Activated CD8-positive, alpha-beta T cell treated with anti-CD3 and anti-CD28 coated beads, Interleukin-2, amount 10 ng/mL, durations not matched to agents 7 days and 5 days (primary cell): ENCODE measurements at places on chromosomes 4 and X. TPM values are rescaled to one million over a fixed set of nuclear protein-coding genes. Genes with fewer than 3 reads are reported as not detected.

DNA sequence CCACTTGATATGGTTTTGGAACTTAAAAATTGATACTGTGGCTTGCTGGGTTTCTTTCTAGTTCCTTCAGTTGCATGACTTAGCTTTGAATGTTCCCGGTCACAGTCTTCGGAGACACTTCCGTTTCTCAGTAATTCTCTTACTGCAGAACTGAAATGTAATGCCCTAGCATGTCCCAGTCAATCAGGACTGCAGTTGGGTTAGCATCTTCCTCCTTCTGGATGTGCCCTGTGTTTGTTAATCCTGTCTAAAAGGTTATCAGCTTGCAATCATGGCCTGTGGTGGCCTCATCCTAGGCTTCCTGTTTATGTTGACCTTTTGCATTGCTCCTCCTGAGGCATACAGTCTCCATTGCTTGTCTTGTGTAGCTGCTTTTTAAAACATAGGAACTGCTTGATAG, 275.9 kb downstream of the ARHGAP10 start:
- no peak for DNase-seq

Gene NBDY
- total RNA-seq: 31.2 TPM

GRCh38 chrX:39766855-39767254, 330.9 kb downstream of the BCOR start:
- no peak for DNase-seq

DNA sequence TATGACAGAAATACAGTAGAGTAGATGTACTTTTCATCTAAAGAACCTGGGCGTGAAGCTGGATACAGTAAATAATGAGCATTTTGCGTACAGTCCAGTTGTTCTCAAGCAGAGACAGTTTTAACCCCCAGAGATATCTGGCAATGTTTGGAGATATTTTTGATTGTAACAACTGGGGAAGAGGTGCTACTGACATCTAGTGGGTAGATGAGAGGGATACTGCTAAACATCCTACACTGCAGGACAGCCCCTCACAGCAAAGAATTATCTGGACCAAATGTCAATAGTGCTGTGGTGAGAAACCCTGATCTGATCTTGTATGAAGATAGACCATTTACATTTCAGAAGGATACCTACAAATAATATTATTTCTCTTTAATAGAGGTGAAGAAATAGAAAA, 200.2 kb upstream of the FAM47A start:
- no peak for DNase-seq

GRCh38 chr4:67332627-67333026, 212.7 kb downstream of the CENPC start:
- DNase-seq: no peak

GRCh38 chr4:152784490-152785350, 5.0 kb downstream of the ARFIP1 start:
- no peak for DNase-seq

- DNase-seq: no peak
Measured at GRCh38 chr4:63296773-63297172, 1112.5 kb downstream of the TECRL start.

- DNase-seq: no peak
Measured at GRCh38 chr4:10243856-10244255, 127.3 kb upstream of the WDR1 start.

GRCh38 chr4:159735281-159736207, 632.7 kb downstream of the RAPGEF2 start:
- no peak for DNase-seq

Gene CAPN6
- not detected for total RNA-seq

Gene ZNF185
- total RNA-seq: 0.97 TPM

Gene ADAMTS3
- not detected for total RNA-seq

DNA sequence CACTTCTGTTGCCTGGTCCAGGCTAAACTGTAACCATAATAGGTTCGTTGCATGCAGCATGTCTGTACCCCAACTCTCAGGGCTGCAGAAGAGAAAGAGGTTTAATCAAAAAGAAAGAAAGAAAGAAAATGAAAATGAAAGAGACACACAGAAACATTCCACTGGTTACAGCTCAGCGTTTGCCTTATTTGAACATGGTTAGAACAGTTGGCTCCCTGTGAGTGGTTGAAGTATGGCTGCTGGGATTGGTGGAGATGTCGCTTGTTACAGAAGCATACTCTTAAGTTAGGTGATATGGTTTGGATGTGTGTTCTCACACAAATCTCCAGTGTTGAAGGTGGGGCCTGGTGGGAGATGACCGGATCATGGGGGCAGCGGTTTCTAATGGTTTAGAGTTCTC, 36.3 kb downstream of the ARSD start:
- DNase-seq: no peak

- DNase-seq: no peak
Measured at GRCh38 chrX:107204068-107204605, 2.1 kb downstream of the NUP62CL start.

GRCh38 chr4:24910499-24910898, 2.3 kb downstream of the CCDC149 start:
- no peak for DNase-seq

Gene CASP3
- total RNA-seq: 78.0 TPM
